ENCODE measurements at places on chromosomes 2 and 18.

DNA sequence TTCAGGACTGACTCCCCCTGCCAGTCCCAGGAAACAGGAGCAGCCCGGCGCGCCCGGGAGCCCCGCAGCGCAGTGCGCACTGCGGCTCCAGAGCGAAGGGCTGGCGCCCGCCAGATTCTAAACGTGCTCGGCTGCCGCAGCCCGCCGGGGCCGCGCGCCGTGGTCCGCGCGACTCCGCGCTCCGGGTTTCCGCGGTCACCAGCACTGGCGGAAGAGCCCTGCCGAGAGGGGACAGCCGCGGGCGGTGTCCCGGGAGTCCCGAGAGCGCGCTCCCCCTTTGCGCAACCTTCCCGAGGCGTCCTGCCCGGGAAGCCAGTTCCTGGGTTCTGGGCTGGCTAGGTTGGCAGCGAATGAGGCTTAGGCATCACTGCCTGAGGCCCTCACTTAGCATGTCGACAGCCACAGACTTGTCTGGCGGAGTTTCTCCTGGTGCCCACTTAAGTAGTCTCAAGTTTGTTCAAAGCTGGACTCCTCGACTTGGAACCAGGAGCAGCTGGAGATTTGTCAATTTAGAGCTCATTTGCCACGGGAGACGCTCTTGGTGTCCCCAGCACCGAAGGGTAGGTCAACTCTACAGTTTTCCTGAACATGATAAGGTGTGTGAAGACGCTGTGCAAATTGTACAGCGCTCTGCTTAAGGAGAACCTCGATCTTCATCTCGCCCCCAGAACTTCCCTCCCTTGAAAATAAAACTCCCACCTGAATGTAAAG lies 1.5 kb upstream of the VSNL1 start:
- peak; percentile 49 for DNase-seq

GRCh38 chr2:20013126-20013849 lies 820 bp upstream of the MATN3 start:
- no peak for DNase-seq

GRCh38 chr18:62625019-62625418 lies 90.3 kb upstream of the PHLPP1 start:
- no peak for DNase-seq

DNA sequence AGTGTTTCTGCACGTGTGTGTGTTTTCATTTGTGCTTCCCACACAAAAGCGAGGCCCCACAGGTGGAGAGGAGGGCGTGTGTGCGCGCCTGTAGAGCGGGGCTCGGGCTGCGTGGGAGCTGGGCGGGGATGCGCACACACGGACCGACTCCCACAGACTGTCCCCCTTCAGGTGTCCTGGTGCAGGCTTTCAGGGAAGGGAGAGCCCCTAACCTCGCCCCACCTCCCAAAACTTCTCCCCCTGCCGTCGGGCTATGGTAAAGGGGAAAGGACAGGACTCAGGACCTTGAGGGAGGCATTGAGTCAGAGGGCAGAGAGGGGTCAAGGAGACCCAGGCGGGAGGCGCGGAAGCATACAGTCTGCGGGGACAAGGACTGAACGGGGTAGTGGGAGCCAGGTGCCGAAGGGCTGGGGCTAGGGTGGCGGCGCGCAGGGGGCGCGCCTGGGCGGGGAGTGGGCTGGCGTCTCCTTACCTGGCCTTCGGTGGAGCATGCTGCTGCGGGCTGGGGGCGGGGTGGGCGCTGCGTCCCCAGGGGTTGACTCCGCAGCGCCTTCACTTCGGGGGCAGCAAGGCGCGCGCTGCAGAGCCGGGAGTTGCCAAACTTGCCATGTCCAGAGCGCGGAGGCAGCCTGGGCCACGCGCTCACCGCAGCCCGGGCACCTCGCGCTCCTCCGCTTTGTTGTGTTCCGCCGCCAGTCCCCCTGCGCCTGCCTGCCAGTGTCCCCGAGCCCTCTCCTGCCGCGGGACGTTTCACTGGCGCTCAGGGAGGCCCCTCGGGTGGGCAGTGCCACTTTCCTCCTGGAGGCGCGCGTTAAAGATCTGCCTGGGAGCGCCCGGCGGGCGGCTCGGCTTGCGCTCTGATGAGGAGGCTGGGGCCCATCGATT lies 302.0 kb downstream of the NCKAP5 start:
- DNase-seq = no peak

- no peak for DNase-seq
These were observed 35.4 kb downstream of the NPC1 start for GRCh38 chr18:23550898-23551297.

- no peak for DNase-seq
These were observed 43.0 kb downstream of the WIPF1 start for GRCh38 chr2:174554529-174555150.

GRCh38 chr2:29405707-29406106 lies 290.5 kb downstream of the CLIP4 start:
- no peak for DNase-seq

- DNase-seq = no peak
These were observed 31.9 kb upstream of the EML6 start for GRCh38 chr2:54691445-54692135.

DNA sequence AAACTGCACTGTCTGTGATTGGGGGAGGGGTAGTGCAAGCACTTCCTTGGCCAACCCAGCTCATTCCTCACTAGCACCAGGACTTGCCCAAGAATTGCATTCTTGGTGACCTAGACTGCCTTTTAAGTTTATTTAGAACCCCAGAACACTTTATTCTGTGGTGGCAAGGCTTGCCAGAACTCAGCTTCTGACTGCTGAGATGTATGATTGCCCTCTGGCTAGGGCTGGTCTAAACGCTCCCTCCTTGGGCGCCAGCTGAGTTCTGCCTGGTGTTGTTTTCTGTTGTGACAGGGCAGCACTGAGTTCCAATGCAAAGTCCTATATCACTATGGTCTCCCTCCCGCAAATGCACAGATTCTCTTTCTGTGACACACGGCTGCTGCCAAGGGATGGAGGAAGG lies 247.7 kb downstream of the ZNF385B start:
- DNase-seq = no peak

DNA sequence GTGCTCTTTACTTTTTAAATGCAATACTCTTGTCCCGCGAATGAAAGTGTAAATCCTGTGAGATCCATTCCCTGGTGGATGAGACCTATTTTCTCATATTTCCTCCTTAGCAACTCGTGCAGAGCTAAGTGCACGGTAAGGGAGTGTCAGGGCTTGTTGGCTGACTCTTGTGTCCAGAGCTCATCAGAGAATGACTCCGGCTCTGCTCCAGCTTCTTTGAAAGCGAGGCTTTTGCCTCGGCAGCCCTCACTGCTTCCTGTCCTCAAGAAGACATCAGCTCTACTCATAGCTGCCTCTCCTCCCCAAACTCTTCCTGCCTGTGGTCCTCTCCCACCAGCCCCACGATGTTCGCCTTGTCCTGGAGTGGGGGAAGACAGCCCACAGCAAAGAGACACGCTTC lies 70.7 kb downstream of the LIPG start:
- no peak for DNase-seq

DNA sequence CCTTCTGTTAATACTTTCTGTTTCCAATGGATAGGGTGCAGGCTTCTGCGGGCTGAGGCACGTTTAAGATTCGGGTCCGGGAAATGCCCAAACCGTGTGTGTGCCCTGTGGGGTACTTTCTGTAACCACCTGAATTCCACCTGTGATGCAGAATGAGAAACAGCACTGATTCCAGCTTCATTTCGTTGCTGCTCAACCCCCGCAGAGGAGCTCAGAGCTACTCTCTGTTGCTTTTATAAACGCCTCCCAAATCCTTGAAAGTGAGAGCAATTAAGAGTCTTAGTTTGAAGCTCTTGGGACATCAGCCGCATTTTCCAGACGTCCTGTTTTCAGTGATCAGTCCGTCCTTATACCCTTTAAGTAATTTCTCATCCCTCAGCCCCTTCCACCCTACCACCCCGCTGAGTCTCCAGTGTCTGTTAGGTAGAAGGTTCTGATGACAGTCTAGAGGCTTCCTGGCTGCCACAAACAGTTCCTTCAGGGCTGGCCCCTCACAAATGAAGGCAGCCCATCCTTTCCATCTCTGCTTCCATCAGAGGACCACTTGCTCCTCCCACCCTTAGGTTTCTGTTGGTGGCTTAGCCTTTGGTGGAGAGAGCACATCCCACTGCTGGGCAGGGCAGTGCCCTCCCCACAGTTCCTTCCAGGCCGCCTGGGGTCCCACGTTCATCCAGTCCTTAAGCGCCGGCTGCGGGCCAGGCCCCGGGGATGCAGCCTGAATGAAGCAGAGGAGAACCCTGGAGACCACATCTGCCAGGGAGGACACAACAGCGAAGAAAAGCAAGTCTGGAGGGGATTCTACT lies 230.1 kb downstream of the SEPTIN10 start:
- no peak for DNase-seq

DNA sequence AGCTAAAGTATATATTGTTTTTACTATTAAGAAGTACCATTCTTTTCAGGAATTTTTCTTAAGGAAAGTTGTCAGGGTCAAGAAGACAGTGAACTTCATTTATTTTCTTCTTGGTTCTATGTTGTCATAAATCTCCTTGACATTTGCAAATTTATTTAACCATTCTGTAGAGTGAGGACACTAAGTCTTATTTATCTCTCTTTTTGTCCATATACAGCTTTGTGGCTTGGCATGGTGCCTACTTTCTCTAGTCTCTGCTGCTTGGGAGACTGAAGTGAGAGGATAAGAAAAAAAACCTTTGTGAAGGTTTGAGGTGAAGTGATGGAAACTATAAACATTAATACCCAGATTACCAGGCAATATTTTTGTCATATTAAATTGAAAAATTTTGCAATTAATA lies 1389.4 kb downstream of the SUCLG1 start:
- no peak for DNase-seq

DNA sequence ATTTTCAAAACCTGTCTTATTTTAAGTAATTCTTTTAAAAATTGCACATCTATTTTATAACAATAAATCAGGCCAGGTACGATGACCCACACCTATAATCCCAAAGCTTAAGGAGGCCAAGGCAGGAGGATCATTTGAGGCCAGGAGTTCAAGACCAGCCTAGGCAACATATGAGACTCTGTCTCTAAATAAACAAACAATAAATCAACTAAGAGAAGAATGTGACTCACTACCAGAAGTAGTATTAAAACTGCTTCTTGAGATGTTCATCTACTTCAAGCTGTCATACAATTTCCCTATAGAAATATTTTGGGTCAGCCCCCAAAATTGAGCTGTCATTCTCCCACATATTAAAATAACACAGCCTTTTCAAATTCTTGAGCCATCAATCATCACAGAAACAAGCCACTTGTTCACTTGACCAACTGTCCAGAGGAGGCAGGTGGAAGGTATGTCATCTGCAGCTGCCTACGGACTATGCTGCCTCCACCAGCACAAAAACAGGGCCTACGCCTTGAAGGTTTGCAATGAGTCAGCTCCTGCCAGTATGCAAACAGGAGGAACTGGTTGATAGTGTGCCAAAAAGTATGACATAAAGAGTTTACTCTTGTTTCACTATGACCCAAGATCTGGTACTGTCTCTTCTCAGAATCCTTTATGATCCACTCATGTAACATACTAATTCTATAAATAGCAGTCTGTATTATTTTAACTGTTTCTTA lies 33.6 kb downstream of the KIDINS220 start:
- DNase-seq = no peak

DNA sequence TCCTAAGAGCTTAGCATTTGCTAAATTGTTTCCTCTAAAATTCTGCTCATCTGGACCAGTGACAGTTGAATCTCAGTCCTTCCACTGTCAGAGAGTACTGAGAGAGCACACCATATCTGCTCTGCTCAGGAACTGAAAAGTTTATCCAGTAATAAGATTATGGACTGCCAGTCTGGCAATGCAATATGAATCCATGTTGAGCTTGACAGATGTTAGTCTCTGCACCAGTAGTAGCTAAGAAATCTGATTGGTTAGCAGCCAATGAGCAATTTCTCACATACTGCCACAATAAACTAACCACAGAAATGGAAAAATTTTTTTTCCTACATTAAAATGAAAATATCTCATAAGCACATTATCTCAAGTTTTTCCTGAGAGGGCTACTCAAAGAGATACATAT lies 2.3 kb downstream of the PRKD3 start:
- DNase-seq = no peak

- DNase-seq = no peak
These were observed 9.0 kb downstream of the PMAIP1 start for GRCh38 chr18:59908799-59909198.

DNA sequence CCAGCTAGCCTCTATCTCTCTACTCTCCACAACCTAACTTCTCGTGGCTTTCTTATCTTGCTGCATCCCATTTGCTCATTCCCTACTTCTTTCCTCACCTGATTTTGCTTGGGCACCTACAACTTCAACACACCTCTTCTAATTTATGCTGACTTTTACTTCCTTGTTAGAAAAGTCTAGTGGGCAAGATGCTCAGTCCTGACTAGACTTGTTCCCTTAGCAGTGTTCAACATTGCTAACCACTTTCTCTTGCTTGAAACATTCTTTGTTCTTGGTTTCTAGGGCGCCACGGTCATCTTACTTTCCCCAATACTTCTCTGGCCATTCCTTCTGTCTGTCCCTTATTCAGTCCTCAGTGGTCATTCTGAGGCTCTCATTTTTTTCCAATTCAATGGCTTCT lies 454.7 kb upstream of the CWC22 start:
- DNase-seq = no peak

GRCh38 chr2:173684896-173685459 lies 280.2 kb downstream of the SP3 start:
- DNase-seq = no peak

- DNase-seq = no peak
These were observed 112.2 kb downstream of the MAP4K4 start for GRCh38 chr2:101809698-101810097.

- no peak for DNase-seq
These were observed 68.9 kb downstream of the CYB5A start for GRCh38 chr18:74222710-74223494.

- DNase-seq = no peak
These were observed 237.6 kb downstream of the DYSF start for GRCh38 chr2:71690876-71691475.

DNA sequence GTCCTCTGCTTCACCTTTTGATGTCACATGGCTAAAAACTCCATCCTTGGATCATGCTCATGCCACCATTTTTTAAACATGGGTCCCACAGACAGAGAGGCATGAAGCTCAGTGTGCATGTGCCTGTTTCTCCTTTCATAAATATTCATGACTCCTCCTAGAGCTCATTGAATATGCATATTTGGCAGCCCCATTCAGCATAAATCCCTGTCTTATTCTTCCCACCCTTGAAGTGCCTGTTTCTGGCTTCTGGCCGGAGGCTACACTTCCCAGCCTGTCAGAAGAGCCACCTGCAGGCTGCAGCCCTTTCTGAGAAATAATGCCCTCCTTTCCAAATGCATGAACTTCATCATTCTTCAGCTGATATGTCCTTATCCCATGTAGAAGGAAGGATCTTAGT lies 109.7 kb downstream of the LDLRAD4 start:
- no peak for DNase-seq

- DNase-seq = no peak
These were observed 162.7 kb downstream of the CAMKMT start for GRCh38 chr2:44524347-44524926.

DNA sequence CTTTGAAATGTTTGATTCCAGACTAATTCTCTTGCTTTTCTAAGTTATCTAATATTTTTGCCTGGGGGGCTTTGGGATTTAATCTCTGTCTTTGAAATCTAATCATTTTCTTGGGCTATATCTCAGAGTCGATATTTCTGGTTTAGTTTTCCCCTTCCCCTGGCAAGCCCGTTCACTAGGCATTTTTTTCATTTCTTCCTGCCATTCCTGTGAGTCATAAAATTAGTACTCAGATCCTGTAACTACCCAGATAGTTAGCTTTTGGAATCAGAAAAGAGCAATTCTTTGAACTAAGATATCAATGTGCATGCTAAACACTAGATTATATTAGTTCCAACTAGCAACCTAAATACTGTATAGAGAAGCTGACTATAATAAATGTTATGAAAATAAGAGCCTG lies 29.4 kb upstream of the RNF149 start:
- no peak for DNase-seq

- DNase-seq = no peak
These were observed 2.0 kb upstream of the TBC1D8 start for GRCh38 chr2:101153077-101153707.

All from hypothalamus (tissue), 51 donors.